Gastroesophageal sphincter (tissue), 4 donors: ENCODE measurements at places on chromosomes 11 and 22.
A peak's percentile ranks its signal among the peaks of the same experiment; 100 is the strongest.

GRCh38 chr11:18705651-18706281 lies 7.2 kb downstream of the TMEM86A start:
- ATAC-seq: peak; percentile 68

GRCh38 chr22:40276996-40277823 lies 69.1 kb upstream of the ADSL start:
- peak; percentile 55 for ATAC-seq

- no peak for ATAC-seq
Observed at GRCh38 chr11:794766-795633, 3.1 kb downstream of the SLC25A22 start.

- ATAC-seq: no peak
Observed at GRCh38 chr11:109405671-109406070, 16.3 kb upstream of the C11orf87 start.

- no peak for ATAC-seq
Observed at GRCh38 chr11:35288309-35288708, 131.0 kb downstream of the SLC1A2 start.

DNA sequence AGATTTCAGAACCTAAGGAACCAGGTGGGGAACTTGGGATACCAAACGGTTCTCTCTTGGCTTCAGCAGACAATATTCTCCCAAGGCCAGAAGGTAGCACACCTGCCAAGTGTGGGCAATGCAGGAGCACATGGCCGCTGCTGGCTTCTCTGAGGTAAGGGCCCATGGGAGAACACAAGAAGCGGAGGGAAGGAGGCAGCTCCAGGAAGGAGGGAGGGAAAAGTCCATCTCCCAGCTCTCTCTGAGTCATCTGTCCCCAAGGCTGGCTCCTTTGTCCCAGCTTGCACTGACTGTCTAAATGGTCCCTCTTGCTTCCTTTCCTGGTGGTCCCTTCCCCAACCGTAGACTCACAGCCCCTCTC lies 557.9 kb upstream of the CADM1 start:
- ATAC-seq: no peak

- no peak for ATAC-seq
Observed at GRCh38 chr22:41827671-41828070, 5.2 kb upstream of the SREBF2 start.

- ATAC-seq: no peak
Observed at GRCh38 chr22:31627223-31627731, 34.7 kb downstream of the PISD start.

- ATAC-seq: no peak
Observed at GRCh38 chr22:30357236-30357570, 396 bp downstream of the CCDC157 start.

- peak; percentile 79 for ATAC-seq
Observed at GRCh38 chr11:11028017-11028692, 170.3 kb upstream of the ZBED5 start.
